Stimulated activated CD4-positive, alpha-beta T cell treated with anti-CD3 and anti-CD28 coated beads, Interleukin-1b, Interleukin-23, amount 100 ng/mL, for 1 hour (primary cell): ENCODE measurements at places on chromosomes 7 and 10.

GRCh38 chr10:58322072-58322834 lies 12.6 kb upstream of the UBE2D1 start:
- DNase-seq: no peak

GRCh38 chr10:31883397-31883796 lies 45.2 kb downstream of the ARHGAP12 start:
- no peak for DNase-seq

DNA sequence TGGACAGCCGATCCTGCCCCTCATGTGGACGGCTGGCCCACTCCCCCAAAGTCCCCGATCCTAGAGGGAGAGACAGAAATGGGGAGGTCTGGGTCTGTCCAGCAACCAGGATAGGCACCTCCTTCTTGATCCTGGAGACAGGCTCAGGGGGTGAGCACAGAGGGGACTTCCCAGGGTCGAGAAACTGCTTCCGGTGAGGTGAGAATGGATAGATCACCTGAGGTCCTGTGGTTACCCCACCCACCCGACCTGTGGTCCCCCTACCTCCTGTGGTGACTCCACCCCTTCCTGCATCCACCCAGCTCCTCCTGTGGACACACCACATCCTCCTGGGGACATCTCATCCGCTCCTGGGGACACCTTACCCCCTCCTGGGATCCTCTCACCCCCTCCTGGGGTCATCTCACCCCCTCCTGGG lies 27.4 kb upstream of the RASGEF1A start:
- DNase-seq: no peak

DNA sequence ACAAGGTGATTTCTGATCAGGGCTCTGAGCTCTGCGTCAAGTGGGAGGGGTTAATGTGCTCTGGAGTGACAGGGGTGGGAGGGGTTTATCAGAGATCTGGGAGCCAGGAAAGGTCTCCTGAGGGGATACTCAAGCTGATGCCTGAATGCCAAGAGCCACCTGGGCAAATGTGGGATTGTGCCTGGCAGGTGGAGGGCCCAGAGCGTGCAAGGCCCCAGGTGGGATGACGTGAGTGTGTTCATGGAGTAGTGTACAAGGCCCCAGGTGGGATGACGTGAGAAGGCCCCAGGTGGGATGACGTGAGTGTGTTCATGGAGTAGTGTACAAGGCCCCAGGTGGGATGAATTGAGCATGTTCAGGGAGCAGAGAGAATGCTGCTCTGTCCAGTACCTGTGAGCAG lies 610.3 kb downstream of the PTPRN2 start:
- no peak for DNase-seq

- no peak for DNase-seq
Observed at GRCh38 chr10:60908031-60908430, 36.0 kb downstream of the RHOBTB1 start.

- DNase-seq: no peak
Observed at GRCh38 chr10:103884681-103885139, 29.3 kb upstream of the SH3PXD2A start.

DNA sequence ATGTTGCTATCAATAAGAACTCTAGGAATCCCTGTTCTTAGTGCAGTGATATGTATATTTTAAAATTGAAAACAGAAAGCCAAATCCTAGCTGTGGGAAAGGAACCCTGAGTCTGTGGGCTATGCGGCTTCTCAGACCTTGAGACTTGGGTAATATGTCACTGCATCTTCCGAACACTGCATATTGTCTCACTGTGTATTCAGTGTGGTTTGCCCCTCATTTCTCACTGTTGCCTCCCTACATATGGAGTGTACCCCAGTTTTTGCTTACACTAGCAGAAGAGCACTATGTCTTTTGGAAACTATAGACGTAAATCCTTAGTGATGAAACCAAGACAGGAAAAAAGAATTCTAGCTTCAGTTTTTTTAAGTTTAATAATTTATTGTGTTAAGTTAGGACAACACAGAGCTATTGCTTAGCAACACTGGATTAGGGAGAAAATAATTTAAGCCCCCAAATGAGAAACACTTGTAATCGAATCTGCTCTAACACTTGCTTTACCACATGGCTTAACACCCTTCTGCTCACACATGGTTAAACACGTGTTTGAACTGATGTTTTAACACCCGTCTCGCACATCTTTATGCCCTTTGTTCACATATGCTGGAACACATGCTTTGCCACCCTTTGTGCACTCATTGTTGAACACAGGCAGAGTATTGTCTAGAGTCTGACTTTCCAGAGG lies 251.3 kb downstream of the VTI1A start:
- DNase-seq: no peak

DNA sequence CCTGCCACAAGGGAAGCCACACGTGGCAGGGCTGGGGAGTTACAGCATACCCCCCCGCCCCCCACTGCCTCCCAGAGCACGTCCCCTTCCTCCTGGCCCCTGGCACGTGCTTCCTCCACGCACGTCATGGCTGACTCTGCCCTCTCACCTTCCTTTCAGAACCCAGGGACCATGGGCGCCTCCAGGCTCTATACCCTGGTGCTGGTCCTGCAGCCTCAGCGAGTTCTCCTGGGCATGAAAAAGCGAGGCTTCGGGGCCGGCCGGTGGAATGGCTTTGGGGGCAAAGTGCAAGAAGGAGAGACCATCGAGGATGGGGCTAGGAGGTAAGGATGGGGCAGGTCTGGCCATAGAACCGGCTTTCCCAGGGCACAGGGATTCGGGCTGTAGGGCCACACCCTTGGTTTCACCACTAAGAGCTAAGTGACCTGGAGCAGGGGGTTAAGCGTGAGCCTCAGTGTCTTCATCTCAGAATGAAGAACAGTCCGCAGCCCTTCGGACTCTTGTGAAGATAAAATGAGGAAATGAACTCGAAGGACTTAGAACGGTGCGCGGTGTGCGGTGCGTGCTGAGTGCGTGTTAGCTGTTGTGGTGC lies 2.5 kb downstream of the NUDT1 start:
- no peak for DNase-seq

DNA sequence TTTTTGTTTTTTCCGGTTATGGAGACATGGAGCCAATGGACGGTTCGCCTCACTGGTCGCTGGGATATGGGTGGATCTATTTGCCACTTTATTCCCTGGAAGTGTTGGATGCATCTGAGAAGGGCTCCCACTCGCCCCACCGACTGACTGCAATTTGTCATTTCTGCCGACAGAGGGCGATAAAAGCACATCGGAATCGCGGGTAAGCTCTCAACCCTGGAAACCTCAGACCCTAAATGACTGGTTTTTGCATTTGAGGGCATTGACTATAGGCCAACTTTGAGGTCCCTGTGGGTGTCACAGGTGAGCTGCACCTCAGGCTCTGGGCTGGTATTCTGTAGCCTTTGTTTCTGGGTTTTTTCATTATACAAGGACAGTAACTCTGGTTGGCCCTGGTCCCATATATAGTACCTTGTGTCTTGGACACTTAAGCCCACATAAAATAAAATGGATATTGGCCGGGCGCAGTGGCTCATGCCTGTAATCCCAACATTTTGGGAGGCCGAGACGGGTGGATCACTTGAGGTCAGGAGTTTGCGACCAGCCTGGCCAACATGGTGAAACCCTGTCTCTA lies 11.9 kb upstream of the OPALIN start:
- DNase-seq: peak; percentile 16

GRCh38 chr7:158733775-158734494 lies 29.3 kb upstream of the NCAPG2 start:
- no peak for DNase-seq

- DNase-seq: no peak
Observed at GRCh38 chr10:6579904-6580278, at the start of gene PRKCQ. Gene PRKCQ (minus strand): TSS chr10:6580276. CDS start chr10:6515135, 65,141 bp downstream.

- no peak for DNase-seq
Observed at GRCh38 chr7:91079487-91079886, 184.7 kb upstream of the FZD1 start.

- no peak for DNase-seq
Observed at GRCh38 chr7:98836811-98837629, 32.8 kb downstream of the TMEM130 start.

GRCh38 chr10:17231788-17232187 lies 3.7 kb downstream of the VIM start:
- no peak for DNase-seq

GRCh38 chr7:106765727-106766355 lies 99.2 kb upstream of the PIK3CG start:
- no peak for DNase-seq
